Nucleus accumbens (tissue), 56 donors: ENCODE measurements at places on chromosomes 5 and 9.
A peak's percentile ranks its signal among the peaks of the same experiment; 100 is the strongest.

DNA sequence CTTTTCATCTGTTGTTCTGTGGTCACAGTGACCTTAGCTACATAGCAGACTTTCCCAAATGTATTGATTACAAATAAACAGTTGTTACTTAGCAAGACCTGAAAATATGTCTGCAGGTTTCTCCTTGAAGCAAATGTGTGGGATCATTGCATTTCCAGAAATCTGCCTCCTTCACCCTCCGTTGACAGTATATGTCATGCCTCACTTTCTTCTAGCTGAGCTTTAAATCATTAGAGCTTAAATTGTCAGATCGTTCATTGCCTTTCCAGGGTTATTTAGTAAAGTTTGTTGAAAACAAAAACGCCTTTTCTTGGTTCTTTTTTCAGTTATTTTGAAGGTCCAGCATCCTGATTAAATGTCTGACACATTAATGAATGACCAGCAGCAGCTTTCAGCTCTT lies 2.3 kb upstream of the MAML1 start:
- no peak for DNase-seq

DNA sequence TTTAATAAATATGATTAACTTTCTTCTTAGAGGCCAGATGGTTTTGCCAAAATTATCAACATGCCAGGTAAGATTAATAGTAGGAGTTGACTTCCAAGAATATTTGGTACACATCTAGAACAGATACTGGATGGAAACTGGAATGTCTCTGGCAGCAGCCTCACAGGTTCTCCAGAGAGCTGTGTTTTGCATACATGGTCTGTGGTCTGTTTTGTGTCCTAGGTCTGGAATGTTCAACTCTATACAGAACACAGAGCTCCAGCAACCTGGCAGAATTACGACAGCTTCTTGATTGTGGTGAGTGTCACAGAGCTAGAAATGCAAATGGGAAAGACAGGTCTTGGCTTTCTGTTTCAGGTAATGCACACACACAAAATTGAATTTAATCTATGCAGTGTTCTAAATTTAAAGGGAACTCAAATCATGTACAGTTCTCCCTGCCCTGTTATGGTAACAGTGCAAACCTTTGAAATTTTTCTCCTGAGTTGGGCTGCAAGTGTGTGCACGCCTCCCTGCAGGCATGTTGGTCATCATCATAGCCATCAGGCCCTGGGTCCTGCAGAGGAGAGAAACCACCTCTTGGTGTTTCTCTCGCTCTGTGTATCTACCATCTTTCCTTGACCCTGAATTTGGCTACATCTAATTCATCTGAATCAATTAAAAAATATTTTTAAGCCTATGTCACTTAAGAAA lies 58.3 kb downstream of the PIK3R1 start:
- DNase-seq = no peak

DNA sequence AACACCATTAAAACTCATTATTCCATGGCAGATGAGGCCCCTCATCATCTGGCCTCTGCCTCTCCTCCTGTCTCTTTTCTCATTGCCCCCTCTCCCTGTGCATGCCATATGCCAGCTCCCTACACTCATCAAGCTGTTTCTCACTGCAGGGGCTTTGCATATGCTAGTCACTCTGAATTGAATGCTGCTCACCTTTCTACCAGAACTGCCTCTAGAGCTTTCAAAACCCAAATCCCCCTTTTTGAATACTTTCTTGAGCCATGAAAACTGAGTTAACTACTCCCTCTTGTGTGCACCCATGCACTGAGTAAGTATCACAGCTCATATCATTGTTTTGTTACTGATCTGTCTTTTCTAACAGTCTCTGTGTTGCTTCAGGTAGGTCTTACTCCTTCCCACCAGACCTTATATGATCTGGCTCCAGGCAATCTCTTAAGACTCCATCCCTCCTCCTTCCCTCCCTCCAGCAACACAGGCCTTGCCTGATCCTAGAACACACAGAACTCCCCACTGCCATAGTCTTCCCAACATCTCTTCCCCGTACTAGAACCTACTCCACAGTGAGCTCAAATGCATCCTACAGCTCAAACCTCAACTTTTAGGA lies 60.5 kb downstream of the ASTN2 start:
- DNase-seq = no peak

- DNase-seq = no peak
These were observed 2.6 kb downstream of the ZNF79 start for GRCh38 chr9:127426756-127427155.

DNA sequence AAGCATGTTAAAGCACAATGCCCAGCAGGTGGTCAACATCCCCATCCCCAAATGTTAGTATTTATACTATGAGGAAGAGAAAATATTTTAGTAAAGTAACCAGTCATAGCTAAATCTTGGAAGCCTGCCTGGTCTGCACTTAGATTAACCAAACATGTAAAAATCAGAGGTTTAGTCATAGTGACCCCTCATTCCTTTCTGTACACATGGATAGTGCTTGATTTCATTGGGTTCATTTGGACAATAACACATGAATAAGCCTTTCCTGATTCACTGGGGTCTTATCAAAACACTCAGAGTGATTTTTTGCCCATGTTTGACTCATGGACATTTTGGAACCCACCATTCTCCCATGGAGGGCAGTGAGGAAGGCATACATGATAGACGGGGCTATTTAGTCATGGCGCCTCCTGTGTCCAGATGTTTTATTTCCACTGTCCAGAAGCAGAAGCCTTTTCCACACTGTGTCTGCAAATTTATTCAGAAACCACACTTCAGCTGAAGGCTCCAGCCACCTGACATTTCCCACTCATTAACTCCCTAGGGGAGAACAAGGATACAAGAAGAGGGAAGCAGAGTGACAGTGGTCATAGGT lies 32.5 kb downstream of the OR1J1 start:
- DNase-seq = no peak

DNA sequence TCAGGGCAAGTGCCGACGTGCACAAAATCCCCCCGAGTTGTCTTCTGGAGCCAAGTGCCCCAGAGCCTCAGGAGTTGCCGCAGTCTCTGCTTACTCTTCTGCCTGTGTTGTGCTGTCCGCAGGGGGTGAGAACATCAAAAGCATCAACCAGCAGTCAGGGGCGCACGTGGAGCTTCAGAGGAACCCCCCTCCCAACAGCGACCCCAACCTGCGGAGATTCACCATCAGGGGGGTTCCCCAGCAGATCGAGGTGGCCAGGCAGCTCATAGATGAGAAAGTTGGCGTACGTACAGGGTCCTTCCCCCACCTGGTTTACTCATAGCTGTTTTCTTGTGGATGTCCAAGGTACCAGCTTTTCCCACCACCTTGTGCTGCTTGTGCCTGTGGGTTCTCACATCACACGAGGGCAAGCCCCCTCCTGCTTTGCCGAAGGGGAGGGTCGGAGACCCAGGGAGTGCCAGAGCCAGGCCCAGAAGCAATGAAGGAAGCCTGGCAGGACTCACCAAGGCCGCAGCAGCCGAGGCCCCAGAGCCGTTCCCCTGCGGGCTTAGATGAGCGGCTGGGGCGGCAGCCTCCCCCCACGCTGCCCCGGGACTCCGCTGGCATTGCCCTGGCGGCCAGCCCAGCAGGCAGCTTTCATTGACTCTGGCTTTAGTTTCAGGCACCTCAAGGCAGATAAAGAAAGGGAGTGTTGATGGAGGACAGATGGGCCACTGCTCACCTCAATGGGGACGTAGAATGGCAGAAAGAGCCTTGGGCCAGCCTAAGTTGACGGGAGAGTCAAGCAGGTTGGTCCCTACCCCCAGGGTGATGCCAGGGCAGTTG lies 33.7 kb upstream of the PRDM12 start:
- DNase-seq = no peak

- no peak for DNase-seq
These were observed 13.0 kb downstream of the GLRX start for GRCh38 chr5:95809414-95809960.

GRCh38 chr5:25458628-25459027 lies 813.9 kb upstream of the CDH10 start:
- DNase-seq = no peak

- DNase-seq = no peak
These were observed 183.2 kb downstream of the ACTL7B start for GRCh38 chr9:108672475-108673190.

DNA sequence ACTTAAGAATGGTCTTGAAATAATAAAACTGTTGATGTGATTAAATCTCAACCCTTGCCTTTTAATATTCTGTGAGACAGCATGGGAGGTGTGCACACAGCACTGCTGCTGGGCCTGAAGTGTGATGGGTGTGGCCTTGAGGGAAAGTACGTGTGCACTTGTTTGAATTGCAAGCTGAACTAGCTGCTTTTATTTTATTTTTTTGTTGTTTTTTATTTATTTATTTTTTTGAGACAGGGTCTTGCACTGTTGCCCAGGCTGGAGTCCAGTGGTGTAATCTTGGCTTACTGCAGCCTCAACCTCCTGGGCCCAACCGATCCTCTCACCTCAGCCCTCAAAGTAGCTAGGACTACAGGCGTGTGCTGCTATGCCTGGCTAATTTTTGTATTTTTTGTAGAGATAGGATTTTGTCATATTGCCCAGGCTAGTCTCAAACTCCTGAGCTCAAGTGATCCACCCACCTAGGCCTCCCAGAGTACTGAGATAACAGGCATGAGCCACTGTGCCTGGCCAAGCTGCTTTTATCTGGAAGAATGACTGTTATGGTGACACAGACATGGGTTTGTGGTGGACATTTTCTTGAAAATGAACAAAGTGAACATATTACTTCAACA lies 58.9 kb downstream of the GPR107 start:
- DNase-seq = no peak

DNA sequence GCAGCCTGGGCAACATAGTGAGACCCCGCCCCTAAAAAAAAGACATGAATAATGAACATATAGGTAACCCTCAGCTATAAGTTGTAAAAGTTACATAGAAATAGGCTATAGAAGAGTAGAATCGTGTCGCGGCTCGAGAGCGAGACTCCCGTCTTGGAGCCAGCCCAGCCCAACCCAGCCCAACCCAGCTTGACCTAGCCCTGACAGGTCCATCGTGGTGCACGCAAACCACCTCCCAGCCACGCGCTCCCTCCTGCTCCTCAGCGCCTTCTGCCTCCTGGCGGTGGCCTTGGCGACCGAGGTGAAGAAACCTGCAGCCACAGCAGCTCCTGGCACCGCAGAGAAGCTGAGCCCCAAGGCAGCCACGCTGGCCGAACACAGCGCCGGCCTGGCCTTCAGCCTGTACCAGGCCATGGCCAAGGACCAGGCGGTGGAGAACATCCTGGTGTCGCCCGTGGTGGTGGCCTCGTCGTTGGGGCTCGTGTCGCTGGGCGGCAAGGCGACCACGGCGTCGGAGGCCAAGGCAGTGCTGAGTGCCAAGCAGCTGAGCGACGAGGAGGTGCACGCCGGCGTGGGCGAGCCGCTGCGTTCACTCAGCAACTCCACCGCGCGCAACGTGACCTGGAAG lies 10.8 kb downstream of the KIF24 start:
- no peak for DNase-seq

DNA sequence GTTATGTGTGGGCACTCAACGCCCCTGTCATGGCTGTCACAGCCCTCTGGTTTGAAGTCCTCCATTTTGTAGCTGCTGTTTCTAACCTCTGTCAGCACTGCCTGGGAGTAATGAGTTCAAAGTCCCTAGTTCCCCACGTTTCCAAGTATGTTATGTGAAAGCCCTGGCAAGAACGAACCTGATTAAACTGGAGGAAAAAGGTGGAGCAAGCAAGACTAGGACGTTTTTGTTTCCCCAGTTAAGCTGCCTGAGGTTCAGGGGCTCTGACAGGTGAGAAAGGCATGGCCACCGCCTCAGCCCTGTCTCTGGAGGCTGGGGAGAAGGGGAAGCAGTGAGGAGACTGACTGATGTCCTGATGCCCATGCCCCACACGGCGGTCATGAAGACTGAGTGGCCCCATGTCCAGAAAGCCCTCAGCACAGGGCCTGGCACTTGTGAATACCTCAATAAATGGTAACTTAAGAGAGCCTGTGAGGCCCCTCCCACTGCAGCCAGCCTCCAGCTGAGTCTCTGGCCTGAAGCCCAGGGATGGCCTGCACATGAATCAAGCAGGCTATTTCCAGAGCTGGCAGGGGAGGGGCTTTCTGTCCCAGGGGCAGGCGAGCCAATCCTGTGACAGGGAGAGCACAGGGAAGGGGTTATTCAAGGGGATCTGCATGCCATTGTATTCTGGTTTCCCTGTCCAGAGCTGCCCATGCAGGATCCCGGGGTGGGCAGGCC lies 61.8 kb downstream of the PFDN1 start:
- DNase-seq = peak; percentile 80

GRCh38 chr5:109230369-109230768 lies 179.4 kb downstream of the PJA2 start:
- no peak for DNase-seq

- DNase-seq = no peak
These were observed 30.6 kb downstream of the SH3GL2 start for GRCh38 chr9:17609312-17610005.

DNA sequence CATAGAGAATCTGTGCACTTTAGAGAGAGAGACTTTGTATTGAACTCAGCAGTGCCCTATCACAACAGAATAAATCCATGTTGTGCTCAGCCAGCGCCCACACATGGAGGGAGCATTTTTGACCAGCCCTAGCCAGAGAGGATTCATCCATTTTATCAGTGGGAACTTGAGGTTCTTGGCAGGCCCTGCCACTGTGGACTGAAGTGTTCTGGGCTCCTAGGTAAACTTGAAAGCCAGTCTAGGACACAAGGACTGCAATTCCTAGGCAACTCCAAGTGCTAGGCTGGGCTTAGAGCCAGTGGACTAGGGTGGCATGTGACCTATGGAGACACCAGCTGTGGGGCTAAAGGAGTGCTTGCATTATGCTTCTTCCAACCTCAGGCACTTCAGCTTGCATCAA lies 523.5 kb downstream of the CDH12 start:
- no peak for DNase-seq

DNA sequence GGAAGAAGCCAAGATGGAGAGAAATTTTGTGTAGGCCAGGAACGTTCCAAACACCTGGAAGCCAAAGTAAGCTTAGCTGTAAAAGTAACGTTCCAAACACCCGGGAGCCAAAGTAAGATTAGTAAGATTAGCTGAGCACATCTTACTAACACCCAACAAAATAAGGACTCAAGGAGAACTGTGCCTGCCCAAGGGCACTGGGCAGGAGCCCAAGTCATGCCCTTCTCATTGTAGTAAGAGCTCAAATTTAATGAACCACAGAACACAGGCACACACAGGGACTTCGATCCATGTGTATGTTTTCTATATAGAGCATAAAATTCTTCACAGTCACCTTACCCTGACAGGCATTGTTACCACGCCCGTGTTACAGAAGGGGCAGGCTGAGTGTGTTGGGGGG lies 36.1 kb upstream of the NXNL2 start:
- no peak for DNase-seq

DNA sequence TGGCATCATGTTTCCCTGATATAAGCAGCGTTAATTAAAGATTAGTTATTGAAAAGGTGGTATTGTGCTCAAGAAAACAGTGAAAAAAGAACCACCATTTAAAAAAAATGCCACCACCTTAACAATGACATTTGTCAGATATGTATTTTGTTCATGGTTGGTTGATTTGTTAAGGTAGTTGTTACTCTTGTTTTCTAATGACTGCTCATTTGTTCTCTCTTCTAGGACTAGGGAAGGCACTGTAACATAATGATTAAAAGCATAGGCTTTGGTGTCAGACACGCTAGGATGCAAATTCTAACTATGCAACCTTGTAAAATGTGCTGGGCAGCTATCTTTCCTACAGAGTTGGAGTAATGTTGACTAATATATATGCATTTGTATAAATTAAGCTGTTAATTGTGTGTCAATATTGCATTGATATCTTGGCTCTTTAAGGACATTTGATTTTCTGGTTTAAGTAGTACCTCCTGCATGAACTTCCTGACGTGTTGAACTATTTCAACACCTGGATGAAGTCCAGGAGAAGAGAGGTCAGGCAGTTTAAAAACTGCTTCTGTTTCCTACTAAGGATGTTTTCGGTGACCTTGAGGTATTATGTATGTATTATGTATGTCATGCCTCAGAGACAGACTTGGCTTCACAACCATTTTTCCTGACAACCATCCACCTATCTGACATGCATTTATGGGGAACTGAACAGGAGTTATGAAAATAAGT lies 77.8 kb downstream of the MUSK start:
- DNase-seq = no peak
